Amygdala (tissue), 56 donors: ENCODE measurements at places on chromosomes 3 and 15.

DNA sequence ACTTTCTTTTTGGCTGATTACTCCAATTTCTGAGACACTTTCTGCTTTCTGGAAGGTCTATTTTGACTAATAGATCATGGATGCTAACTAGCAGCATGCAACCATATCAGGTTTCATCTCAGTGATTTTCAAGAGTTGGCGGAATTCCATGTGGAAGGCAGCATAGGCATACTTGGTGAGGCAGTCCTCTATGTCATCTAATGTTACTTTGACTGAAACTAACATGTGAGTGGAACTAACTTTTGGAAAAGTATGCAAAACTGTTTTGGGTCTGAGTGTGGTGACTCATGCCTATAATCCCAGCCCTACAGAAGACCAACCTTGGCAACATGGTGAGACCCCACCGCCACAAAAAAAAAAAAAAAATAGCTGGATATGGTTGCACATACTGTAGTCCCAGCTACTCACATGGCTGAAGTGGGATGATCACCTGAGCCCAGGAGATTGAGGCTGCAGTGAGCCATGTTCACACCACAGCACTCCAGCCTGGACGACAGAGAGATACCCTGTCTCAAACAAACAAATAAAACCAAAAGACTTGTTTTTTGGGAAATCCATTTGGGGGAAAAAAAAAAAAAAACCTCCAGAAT, 1033.7 kb downstream of the ROBO1 start:
- DNase-seq, result no peak

- DNase-seq, result no peak
Observed at GRCh38 chr15:48384616-48385015, 53.4 kb downstream of the DUT start.

GRCh38 chr3:119741657-119742590, 39.1 kb downstream of the CFAP91 start:
- DNase-seq, result no peak

GRCh38 chr15:64037116-64037515, 9.2 kb downstream of the DAPK2 start:
- no peak for DNase-seq

DNA sequence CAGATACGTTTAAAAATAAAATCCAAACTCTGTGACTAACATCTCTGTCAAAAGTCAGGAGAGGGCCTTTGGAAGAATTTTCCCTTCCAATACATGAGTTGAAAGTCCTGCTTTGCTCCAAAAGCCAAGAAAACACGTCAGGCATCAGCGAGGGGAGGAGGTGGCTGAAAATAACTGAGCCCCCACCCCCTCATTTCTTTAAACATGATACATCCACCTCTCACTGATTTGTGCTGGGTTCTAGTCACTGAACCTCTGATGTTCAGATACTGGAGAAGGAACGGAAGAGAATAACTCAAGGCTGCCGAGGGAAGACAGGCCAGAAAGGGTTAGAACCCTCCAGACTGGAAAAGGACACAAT, 9.4 kb upstream of the SEMA5B start:
- DNase-seq, result no peak

DNA sequence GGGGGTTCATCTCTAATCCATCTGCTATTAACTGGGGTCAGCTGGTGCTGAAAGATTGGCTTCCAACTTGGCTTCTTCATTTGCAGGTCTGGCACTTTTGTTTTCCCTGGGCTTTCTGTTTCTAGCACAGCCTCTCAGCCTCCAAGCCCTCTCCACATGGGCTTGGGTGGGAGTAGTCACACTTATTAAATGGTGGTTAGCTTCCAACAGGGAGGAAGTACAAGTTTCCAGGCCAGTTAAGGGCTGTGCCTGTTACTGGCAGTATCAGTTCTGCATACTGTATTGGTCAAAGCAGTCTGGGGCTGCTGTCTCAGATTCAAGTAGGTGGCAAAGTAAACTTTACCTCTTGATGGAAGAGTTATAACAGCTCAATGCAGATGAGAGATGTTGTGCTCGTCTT, 627.1 kb upstream of the CCDC54 start:
- no peak for DNase-seq

DNA sequence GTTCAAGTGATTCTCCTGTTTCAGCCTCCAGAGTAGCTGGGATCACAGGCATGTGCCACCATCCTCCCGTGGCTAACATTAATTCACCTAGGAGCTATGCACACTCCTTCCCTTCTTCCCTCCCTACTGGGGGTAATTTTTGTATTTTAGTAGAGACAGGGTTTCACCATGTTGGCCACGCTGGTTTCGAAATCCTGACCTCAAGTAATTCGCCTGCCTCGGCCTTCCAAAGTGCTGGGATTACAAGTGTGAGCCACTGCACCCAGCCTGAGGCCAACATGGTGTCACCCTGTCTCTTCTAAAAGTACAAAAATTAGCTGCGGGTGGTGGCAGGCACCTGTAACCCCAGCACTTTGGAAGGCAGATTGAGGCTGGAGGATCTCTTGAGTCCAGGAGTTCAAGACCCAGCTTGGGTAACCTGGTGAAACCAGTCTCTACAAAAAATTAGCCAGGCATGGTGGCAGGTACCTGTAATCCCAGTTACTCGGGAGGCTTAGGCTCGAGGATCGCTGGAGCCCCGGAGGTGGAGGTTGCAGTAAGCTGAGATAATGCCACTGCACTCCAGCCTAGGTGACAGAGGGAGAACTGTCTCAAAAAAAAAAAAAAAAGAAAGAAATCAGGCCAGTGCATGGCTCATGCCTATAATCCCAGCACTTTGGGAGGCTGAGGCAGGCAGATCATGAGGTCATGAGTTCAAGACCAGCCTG, 6.1 kb downstream of the RNU5B-1 start:
- no peak for DNase-seq

- peak; percentile 3 for DNase-seq
Observed at GRCh38 chr15:49088996-49089395, 42.8 kb upstream of the SECISBP2L start.

DNA sequence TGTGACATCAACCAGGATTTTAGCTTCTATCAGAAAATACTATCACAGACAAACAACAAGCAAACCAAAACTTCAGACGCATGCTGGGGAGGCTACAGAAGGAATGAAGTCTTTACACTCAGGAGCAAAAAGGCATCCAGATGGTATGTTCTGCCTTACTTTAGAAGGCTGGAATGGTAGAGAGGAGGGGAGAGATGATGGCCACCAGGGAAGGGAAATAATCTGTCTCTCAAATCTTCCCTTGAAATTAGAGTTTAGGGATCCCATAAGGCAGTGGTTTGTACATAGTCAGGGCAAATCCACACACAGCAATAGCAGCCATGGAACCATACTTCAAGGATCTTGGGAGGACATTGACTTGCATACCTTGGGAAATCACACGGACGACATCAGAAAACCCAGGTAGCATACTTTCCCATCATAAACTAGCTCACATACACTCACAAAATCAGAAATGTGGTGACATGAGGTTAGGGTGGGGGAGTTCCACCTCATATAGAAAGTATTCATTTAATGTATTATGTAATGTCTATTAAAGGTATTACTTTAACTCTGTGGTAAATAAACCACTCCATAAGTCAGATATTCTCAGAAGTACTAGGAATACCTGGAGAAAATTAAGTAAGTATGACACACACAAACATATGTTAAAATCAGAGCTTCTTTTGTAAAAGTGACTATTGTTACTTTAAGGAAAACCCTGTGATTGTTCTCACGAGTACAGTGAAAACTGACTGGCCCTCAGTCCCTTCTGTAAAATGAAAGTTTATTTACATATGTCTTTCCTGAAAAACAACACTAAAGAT, 9.4 kb downstream of the BTLA start:
- no peak for DNase-seq

DNA sequence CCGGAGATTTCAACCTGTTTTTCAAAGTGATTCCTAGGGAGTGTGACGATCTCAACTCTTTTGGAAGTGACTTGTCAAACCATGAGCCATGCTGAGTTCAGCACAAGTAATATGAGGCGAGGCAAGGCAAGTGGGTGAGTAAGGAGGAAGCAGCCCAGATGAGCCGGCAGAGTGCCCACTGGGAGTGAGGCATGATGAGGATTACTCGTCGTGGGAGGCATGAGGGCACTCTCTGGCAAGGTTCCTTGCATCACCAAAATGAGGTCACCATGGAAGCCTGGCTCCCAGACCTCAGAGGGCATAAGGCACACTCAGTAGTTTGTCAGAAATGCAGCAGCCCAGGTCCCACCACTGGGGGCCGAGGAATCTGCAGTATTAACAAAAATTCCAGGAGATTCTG, 636.1 kb downstream of the MAGI1 start:
- DNase-seq, result no peak

GRCh38 chr15:61393949-61394348, 164.8 kb upstream of the RORA start:
- DNase-seq, result no peak

DNA sequence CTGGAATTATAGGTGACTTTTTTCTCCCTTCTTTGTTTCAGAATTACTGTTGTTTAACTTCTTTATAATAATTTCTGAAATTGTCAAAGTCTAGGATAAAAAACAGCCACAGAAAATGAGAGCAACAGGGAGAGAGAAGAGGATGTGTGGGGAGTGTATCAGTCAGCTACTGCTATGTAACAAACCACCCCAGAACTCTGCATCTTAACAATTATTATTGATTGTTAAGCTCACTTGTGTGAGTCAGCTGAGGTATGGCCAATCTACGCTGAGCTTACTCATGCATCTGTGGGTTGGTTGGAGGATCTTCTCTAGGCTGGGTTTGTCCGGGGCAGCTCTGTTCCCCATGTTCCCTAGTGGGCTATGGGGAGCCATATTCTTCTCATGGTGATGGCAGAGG, 43.7 kb upstream of the CDV3 start:
- DNase-seq, result no peak

DNA sequence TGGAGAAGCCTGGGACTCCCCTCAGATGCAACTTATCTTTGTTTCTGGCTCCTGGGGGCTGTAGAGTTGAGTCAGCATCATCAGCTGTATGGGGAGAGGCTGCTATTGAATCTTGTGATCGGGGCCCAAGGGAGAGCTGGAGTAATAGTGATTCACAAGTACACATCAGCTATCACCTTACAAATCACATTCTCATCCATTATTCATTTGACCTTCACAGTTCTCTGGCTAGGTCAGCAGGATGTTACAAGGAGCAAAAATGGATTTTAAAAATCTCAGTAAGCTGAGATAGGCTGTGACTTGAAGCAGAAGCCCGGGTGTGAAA, 175.0 kb downstream of the OPA1 start:
- no peak for DNase-seq

DNA sequence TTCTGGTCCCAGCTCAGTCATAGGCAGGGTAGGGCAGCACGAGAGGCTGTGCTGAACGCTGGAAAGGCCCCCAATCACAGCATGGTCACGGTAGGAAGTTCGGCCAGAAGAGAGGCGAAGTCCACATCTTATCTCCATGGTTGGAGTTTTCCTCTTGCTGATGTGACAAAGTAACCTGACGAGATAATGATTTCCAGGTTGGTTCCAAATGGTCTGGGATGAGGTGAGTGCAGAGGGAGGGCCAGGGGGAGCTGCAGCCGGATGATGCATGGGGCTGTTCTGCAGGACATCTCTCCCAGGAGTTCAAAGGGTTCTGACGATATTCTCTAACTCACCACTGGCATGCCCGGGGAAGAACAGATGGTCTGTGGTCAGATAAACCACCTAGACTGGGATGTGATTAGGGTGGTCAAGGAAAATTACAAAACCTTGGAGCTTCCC, 83.2 kb upstream of the WNT5A start:
- DNase-seq, result no peak

- DNase-seq, result no peak
Observed at GRCh38 chr3:139227165-139227564, 116.7 kb upstream of the MRPS22 start.

DNA sequence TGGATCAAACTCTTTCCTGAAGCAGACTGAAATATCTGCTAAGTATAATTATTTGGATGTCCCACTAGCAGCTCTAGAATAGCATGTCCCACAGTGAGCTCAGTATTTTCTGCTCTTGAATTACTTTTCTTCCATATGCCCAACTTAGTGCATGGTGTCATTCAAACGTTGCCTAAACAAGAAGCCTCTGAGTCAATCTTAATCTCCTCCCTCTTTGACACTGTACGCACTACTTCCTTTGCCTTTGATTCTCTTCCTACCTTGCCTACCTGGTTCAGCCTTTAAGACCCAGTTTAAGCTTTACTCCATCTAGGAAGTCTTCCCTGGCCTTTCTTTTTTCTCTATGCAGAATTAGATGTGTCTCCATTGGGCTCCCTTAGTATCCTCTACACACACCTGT, 54.5 kb downstream of the SEC22A start:
- no peak for DNase-seq

DNA sequence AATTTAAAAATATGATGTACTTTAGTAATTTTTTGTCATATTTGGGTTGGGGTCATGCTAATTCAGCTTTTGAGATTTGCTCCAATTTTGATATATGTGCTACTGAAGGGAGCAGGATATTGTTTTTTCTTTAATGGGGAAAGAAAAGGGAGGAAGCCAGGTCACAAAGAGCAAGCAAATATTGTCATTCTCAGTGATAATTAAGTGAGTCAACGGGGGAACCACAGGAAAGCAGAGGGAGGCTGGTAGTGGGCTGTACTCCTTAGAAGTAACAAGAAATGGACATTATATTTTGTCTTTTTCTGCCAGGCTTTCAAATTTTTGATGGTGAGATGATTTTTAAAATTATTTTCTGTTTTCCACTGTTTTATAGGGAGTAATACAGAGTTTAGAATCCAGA, 45.6 kb upstream of the NMD3 start:
- DNase-seq, result no peak

DNA sequence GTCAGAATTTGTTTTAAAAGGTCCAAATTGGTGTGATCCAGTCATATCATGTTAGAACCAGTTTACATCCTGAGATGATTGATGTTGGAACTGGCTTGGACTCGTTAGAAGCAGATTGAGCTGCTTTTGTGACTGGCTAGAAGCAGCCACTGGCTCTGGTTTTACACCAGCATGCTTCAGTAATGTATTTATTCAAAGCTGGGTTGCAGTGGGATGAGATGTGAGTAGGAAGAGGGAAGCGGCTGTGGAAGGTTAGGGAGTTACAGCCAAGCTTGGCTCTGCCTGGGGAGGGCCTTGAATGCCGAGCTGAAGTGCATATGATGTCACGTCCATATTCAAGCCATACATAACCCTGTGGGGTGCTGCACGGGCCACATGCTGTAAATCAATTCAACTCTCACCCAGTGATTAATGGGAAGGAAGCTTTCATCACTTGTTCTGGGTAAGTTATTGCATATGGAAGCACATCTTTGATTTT, 104.0 kb upstream of the SMAD3 start:
- no peak for DNase-seq

DNA sequence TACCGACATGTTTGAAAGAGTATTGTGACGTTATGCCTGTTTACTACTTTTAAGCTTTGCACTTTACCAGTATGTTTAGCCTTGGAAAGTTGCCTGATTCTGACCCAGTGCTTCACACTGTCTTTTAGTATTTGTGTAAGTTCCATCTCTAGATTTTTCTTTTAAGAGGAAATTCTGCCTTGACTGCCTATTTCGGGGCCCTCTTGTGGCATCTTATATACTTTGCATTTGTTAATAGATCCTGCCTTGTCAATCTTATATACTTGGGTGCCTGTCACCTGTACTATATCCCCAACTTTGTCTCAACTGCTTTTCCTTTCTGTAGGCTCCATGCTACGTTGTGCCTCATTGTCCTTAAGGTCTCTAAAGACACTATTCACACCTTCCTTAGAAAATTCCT, 244.6 kb downstream of the STXBP5L start:
- DNase-seq, result no peak

GRCh38 chr3:61381745-61382392, 130.6 kb upstream of the FHIT start:
- DNase-seq, result no peak
